Natural killer cell treated with Interleukin-12 subunit alpha and Interleukin-12 subunit beta and Interleukin-15 and Interleukin-18, amount 100 ng/mL, for 72 hours (primary cell): ENCODE measurements at places on chromosomes 3 and 15.

- DNase-seq, result no peak
Observed at GRCh38 chr3:101781166-101781565, 2.2 kb downstream of the NXPE3 start.

DNA sequence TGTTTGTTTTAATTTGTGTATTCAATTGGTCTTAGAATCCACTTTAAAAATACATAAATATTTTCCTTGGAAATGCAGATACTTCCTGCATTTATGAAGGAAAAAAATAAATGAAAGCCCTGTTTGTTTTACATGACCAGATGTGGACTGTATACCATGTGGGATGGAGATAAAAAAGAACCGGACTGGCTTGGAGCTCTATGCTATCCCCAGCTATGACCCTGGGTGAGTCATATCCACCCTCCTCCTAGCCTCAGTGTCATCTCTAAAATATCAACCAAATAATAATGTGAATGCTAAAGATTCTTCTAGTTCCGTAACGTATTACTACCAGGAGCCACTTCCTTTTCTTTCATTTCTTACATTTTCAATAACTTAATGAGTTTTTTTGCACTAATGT is 44.5 kb upstream of the PDZRN3 start:
- DNase-seq, result no peak

DNA sequence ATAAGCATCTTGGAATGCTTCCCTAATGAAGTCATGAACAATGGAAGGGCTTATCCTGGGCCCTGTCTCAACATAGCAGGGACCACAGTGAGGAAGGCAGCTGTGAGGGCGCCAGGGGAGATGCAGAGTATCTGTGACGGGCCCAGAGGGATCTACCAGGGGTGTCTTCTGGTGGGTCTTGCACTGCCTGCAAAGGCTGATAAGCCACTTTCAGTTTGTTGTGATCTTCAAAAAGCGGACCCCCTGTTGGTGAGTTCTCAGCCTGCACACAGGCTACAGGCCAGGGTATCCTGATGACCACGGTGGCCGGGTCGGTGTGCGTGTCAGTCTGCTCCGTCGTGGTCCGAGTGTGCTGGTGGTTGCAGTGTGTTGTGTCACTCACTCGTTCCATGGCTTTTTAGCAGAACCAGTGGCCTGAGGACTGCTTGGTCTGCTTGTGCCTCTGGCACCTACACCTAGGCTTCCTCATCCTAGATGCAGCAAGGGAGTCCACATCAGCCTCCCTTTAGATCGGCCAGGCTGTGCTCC is 46.8 kb downstream of the CHDH start:
- peak; percentile 60 for DNase-seq

DNA sequence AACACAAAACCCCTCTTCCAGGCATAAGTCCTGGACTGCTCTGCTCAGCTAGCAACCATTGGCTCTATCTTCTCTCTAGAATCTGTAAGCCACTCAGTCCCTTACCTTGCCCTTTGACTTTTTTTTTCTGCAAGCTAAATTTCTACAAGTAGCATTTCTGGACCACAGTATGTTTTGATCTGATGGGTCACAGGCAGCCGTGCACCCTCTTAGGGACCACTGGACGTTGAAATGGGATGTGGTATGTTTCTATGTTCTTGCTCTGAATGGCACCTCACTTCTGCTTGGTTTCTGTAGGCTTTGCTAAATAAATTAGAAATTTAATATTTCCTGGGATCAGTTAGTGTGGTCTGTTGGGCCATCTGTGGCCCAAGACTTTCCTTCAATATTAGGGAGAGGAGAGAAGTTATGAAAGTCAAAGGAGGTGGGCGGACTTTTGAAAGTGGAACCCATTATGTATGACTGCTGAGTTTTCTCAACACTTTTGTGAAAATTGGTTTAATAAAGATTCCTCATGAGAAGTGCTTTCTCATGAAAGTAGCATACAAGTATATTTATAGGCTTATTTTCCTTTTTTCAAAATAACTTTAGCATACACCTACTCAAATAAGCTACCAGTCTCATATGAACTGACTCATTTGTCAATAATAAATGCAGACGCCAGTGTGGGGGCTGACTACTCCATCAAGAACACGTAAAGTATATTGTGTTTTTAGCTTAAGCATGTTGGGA is 18.4 kb upstream of the TIPARP start:
- no peak for DNase-seq

- DNase-seq, result no peak
Observed at GRCh38 chr15:89021224-89021623, 67.0 kb upstream of the ABHD2 start.

DNA sequence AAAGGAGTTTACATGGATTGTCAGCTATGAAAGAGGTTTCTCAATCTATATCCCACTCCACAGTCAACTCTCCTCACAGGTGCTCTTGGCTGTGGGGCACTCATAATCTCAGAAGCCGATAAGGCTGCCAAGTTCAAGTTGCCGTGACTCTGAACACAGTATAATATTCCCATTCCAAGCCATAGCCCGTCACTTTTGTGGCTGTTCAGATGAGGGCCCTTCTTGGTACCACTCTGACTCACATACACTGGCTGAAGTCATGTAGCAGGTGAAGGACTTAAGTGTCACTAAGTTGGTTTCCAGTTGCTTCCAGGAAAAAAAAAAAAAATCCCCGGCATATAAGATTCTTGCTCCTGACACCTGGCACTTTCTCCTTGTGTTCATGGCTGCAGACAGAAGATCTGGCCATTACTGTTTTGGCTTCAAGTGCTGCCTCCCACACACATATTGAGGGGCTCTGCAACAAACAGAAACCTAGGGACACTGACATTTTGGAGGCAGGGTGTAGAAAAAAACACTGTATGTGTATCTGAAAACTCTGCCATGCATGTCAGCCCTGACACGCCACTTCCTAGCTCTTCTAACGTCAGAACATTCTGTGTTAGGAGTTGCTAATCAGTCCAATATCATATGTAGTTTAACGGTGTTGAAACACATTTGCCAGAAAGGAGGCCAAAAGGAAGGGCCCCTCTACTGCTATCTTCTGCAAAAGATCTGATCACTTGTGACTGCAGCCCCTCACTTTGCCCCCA is 170.2 kb upstream of the ICE2 start:
- DNase-seq, result no peak

DNA sequence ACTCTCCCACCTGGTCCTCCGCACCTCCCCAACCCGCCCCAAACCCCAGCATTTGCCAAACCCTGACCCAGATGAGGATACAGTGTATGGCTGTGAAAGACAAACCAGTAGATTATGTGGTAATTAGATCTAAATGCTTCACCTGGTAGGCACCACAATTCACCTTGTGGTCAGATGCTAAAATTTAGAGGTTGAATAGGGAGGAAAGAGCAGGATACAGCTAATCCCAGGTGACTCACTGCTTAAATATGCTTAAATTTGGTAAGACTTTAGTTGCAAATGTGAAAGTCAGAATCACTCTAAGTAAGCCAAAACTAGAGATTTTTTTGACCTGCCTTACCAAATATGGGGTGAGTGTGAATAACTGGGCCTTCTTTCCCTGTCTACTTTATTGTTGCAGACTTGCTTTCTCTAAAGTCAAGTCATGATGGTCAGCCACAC is 105.5 kb downstream of the MME start:
- no peak for DNase-seq

DNA sequence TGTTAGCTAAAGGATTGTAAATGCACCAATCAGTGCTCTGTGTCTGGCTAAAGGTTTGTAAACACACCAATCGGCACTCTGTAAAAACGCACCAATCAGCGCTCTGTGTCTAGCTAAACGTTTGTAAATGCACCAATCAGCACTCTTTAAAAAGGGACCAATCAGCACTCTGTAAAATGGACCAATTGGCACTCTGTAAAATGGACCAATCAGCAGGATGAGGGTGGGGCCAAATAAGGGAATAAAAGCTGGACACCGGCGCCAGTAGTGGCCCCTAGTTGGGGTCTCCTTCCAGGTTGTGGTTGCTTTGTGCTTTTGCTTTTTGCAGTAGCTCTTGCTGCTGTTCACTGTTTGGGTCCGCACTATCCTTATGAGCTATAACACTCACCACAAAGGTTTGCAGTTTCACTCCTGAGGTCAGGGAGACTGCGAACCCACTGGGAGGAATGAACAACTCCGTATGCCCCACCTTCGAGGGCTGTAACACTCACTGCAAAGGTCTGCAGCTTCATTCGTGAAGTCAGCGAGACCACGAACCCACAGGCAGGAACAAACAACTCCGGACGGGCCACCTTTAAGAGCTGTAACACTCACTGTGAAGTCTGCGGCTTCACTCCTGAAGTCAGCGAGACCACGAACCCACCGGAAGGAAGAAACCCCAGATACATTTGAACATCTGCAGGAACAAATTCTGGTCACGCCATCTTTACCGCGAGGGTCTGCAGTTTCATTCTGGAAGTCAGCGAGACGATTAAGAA is 1.1 kb upstream of the SUCLG2 start:
- DNase-seq, result peak; percentile 89

GRCh38 chr15:89132611-89133507 is 44.6 kb downstream of the ABHD2 start:
- peak; percentile 81 for DNase-seq

DNA sequence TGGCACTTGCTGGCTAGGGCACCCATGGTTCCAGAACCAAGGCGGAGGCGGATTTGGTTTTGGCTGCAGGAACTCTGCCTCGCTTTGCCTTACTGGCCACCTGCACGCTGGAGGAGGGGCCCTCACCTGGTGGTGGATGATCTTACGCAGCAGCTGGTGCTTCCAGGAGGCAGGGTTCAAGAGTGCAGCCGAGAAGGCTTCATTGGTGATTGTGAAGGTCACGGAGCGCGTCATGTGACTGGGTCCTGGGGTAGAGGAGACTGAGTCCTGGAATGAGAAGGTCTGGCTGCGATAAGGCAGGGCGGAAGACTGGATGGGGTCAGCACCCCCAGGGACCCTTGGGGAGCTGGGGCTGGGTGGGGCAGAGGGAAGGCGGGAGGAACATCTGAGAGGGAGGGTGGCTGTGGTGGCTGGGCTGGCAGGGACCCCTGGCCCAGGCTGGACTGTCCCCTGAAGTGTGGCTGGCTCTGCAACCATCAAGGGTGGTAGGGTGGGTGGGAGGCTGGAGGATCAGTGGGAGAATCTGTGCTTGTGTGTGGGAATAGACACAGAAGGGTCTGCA is 25.8 kb upstream of the GOLGA6C start:
- peak; percentile 31 for DNase-seq

- DNase-seq, result no peak
Observed at GRCh38 chr3:4708230-4708629, 215.1 kb downstream of the ITPR1 start.

- DNase-seq, result no peak
Observed at GRCh38 chr3:105526360-105527111, 159.8 kb downstream of the ALCAM start.

- no peak for DNase-seq
Observed at GRCh38 chr3:184233127-184233843, 3.9 kb downstream of the VWA5B2 start.

- no peak for DNase-seq
Observed at GRCh38 chr3:155391551-155391958, 98.1 kb upstream of the STRIT1 start.

GRCh38 chr3:21356402-21356801 is 394.6 kb downstream of the ZNF385D start:
- no peak for DNase-seq

GRCh38 chr3:11335056-11335608 is 62.9 kb downstream of the ATG7 start:
- DNase-seq, result peak; percentile 62

- DNase-seq, result no peak
Observed at GRCh38 chr3:123781138-123781537, 103.0 kb downstream of the MYLK start.

DNA sequence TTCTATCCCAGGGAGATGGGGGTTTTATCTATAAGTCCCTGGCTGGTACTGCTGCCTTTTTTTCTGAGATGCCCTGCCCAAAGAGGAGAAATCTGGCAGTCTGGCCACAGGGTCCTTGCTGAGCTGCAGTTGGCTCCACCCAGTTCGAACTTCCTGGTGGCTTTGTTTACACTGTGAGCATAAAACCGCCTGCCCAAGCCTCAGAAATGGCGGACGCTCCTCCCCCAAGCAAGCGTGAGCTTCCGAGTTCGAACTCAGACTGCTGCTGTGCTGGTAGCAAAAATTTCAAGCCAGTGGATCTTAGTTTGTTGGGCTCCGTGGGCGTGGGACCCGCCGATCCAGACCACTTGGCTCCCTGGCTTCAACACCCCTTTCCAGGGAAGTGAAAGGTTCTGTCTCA is 126.8 kb upstream of the SUCLG2 start:
- no peak for DNase-seq

DNA sequence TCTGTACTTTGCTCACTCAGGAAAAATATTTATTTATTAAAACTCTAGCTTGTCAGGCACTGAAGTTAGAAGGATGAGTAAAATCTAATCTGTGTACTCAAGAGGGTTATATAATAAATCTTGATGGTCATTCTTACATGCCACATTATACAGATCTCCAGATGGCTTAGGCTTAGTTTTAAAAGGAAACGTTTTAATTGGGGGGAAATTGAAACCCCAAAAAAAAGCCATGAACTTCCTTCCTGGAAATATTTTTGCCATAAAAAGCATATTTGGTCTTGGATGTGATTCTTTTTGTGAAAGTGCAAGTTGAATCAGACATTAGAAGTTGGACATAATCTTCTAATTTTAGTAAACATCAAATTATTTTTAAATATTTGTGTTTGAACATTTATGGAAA is 6.0 kb downstream of the SENP8 start:
- no peak for DNase-seq

DNA sequence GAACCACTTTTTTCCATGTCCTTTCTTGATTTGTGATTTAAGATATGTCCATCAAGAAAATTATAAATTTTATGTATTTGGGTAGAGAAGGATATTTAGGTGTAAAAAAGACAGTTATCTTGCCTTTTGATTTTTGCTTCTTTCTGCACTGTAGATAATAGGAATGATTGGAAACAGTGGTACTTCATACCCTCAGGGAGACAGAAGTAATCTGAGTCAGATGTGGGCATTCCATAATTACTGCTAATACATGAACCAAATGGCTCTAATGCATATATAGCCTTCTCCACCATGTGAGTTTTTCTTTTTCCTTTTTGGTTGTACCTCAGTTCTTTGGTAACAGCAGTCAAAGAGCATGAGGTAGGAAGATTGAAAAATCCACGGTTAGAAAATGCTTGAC is 67.2 kb downstream of the RARB start:
- DNase-seq, result no peak

- DNase-seq, result no peak
Observed at GRCh38 chr3:161851941-161852566, 355.4 kb downstream of the OTOL1 start.
